Activated CD4-positive, alpha-beta T cell treated with anti-CD3 and anti-CD28 coated beads, Interleukin-2, amount 10 ng/mL, durations not matched to agents 24 days and 14 days (primary cell): ENCODE measurements at places on chromosomes 3 and 15.
A peak's percentile ranks its signal among the peaks of the same experiment; 100 is the strongest.

- DNase-seq: peak; percentile 83
Measured at GRCh38 chr3:128133273-128133883, 9.8 kb upstream of the RUVBL1 start.

- DNase-seq: no peak
Measured at GRCh38 chr3:179482857-179483256, 31.6 kb upstream of the GNB4 start.

GRCh38 chr3:173396191-173397041, 1.1 kb upstream of the NLGN1 start:
- no peak for DNase-seq

- DNase-seq: no peak
Measured at GRCh38 chr3:140509534-140509933, 168.3 kb upstream of the TRIM42 start.

DNA sequence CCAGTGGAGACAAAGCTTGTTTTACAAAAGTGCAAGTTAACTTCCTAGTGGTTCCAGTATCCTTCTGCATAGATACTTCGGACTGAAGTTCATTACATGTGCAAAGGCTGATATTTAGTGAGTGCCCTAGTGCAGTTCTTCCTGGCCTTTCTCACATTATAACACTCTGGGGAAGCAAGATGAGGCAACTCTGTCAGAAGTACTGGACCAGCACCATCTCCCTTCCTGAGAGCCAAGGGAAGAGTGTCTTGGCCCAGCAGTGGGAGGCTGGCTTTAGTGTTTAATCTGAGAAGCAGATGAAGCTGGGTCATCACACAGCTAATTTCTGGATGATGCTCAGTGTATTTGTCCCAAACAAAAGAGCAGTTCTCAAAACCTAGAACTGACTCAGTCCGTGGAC, 397.7 kb downstream of the CACNA2D3 start:
- peak; percentile 14 for DNase-seq

DNA sequence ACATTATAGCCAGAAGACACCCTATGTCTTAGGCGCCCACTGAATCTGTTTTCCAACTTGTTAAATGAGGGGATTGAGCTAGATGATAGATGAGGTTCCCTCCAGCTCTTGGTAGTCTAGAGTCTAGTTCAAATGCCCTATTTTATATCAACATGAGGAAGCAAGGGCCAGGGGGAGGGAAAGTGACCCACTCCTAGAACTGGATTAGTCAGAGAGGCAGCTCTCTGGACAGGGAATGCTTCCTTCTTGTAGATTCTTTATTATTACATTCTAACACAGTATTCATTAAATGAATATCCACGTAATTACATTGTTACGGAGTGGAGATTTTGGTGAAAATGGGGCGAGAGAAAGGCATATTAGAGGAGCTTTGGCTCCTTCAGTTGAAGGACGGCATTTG, 89.5 kb downstream of the RAD18 start:
- no peak for DNase-seq

- DNase-seq: no peak
Measured at GRCh38 chr3:102714567-102714966, 279.8 kb downstream of the ZPLD1 start.

DNA sequence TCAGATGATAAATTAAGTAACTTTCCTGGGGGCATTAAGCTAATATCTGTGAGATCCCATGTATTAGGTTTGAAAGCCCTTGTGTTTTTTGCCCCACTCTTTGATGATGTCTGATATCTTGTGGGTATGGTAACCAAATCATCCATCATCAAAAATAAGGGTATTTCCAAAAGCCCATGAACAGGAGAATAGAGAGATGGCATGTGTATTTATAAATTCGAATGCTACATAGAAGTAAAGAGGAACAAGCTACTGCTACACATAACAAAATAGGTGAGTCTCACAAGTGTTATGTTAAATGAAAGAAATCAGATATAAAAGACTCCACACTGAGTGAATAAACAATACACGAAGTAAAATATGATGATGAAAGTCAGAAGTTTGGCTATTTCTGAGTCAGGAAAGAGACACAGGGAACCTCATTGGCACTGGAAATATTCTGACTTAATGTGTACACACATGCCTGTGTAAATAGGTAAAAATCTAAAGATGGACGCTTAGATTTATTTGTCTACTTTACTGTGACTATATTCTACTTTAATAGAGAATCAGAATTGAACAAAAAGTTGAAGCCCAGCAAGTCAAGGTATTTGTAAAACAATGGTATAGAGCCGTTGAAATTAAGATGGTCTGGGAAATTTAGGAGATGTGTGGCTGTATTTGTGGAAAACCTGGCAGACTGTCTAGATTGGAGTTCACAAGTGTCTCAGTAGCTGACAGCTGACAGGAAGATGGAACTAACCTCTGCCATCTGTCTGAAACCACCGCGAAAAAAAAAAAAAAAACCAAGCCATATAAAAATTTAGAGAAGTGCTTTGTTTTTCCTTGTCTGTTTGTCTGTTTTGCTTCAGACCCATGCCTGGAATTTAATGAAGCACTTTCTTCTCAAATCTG, 111.0 kb upstream of the TGFBR2 start:
- DNase-seq: no peak

- no peak for DNase-seq
Measured at GRCh38 chr3:128478576-128479506, 12.2 kb upstream of the DNAJB8 start.

- no peak for DNase-seq
Measured at GRCh38 chr3:28624084-28624483, 275.5 kb upstream of the AZI2 start.

DNA sequence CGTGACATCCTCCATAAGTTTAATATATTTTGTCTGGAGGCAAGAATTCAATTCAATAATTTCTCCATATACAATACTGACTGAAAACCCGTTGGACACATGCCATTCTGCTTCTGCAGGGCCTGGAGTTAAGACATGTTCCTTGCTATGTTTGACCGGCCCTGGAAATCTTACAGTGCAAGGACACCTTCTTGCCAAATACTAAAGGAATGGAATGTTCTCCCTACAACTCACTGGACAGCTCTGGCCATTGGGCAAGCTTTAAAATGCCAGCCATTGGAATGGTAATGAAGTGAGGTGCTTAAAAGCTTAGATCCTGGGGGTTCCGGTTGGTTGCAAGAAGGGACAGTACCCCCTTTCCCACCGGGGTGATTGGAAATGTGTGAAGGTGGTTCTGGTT, 329.8 kb upstream of the PROK2 start:
- DNase-seq: no peak

GRCh38 chr3:175215833-175216232, 356.7 kb downstream of the NAALADL2 start:
- no peak for DNase-seq

GRCh38 chr3:186461141-186461540, 83.0 kb downstream of the CRYGS start:
- no peak for DNase-seq

DNA sequence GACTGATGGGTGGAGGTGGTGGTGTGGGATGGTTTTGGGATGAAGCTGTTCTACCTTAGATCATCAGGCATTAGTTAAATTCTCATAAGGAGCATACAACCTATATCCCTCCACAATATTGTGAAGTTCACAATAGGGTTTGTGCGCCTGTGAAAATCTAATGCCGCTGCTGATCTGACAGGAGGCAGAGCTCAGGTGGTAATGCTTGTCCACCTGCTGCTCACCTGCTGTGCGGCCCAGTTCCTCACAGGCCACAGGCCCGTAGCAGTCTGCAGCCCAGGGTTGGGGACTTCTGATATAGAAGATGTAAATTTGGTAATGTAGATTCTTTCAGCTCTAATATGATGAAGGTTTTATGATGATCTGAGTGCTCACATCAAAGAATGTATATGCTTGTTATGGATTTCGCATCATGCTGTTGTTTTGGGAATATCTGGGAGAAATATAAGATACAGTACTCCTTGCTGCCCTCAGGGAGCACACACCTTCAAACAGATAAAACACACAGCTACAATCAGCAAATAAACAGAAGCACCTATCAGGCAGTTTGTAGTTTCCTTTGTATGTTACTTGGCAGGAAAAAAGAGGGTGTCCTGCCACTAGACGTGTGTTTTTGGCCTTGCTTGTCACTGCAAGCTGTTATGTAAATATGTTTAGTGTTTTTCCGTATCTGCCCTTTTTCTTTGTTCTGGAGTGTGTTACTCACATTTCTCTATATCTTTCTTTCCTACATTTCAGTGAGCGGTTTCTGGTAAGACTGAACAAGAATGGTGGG, 239.1 kb upstream of the MANF start:
- DNase-seq: no peak

GRCh38 chr15:100275641-100276040, 66.1 kb downstream of the ADAMTS17 start:
- DNase-seq: no peak

GRCh38 chr3:125075738-125076137, 19.9 kb upstream of the HEG1 start:
- DNase-seq: no peak

- DNase-seq: no peak
Measured at GRCh38 chr15:59174151-59174834, 32.4 kb upstream of the LDHAL6B start.

- no peak for DNase-seq
Measured at GRCh38 chr3:159881828-159882309, 106.8 kb upstream of the IL12A start.

DNA sequence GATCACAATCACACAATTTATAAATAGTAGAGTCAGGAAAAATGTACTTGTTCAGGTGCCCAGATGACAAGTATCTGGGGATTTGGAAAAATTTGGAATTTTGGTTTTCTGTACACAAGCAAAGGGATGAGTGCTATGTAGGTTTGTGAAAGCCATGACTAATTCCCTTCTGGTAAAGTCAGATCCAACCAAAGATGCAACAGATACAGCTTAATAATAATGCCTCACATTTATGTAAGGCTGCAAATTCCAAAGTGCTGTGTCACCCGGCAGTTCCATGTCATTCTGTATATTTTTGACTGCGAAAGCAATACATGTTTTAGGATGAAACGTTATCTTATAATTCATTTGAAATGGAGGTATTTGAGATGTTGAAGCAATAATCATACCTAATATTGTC, 102.7 kb upstream of the AGBL1 start:
- DNase-seq: no peak

DNA sequence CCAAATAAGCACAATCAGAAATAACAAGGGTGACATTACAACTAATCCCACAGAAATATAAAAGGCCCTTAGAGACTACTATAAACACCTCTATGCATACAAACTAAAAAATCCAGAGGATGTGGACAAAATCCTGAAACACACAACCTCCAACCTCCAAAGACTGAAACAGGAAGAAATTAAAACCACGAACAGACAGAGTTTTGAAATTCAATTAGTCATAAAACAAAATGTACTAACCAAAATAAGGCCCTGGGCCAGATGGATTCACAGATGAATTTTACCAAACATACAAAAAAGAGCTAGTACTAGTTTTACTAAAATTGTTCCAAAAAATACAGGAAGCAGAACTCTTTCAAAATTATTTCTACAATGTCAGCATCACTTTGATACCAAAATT, 1043.6 kb downstream of the DIPK2A start:
- no peak for DNase-seq

GRCh38 chr3:151197981-151198767, 4.8 kb downstream of the GPR171 start:
- no peak for DNase-seq

DNA sequence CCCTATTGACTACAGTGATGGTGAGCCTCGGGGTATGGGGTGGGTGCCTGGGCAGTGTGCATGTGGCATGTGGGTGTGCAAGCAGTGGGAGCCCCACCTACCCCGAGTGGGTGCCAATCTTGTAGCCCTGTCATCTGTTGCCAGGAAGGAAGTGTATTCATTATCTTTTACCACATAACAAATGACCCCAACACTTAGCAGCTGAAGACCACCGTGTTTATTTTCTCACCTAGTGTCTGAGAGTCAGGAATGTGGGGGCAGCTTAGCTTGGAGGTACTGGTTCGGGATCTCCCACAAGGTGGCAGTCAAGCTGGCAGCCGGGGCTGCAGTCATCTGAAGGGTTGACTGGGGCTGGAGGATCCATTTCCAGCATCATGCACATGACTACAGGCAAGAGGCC, 21.7 kb downstream of the XYLB start:
- no peak for DNase-seq

DNA sequence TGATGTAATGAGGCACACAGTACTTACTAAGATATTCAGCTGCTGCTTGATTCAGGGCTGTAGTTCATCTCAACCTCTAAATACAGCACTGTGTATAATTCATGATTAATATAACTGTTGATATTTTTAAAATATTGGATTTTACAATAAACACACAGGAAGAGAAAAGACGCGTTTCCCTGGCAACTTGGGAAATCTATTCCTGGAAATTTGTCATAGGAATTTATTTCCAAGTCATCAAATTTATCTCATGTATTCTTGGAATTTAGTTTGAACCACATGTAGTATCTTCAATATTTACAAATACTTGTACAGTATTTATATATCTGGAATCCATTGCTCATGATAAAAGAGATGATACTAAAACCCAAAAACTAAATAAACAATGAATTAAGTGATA, 30.6 kb downstream of the EPHA3 start:
- DNase-seq: no peak

GRCh38 chr3:86738684-86739083, 252.3 kb downstream of the VGLL3 start:
- DNase-seq: no peak

- peak; percentile 92 for DNase-seq
Measured at GRCh38 chr15:69475769-69476358, 23.2 kb downstream of the RPLP1 start.

GRCh38 chr3:98655666-98656065, 62.3 kb upstream of the CPOX start:
- no peak for DNase-seq

DNA sequence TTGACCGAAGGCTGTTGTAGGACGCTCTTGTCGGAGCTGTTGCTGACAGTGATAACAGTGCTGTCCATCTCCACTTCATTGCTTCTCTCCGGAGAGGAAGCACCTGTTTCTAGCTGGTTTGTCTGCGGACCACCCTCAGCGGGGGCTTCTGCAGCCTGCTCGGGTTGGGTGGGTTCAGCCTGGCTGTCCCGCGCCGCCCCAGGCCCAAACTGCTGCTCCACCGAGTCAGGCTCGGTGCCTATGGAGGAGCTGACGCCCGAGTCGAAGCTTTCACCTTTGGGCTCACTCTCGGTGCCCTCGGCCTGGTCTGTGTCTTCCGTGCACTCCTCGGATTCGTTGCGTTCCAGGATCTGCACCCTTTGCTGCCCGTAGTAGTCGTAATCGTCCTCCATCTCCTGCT, 56.9 kb downstream of the TIGIT start:
- DNase-seq: no peak

GRCh38 chr3:49670940-49671290, 3.2 kb upstream of the APEH start:
- no peak for DNase-seq
